Germinal center (tissue), 1 donor: ENCODE measurements at places on chromosomes 6 and 20.
A peak's percentile ranks its signal among the peaks of the same experiment; 100 is the strongest.

DNA sequence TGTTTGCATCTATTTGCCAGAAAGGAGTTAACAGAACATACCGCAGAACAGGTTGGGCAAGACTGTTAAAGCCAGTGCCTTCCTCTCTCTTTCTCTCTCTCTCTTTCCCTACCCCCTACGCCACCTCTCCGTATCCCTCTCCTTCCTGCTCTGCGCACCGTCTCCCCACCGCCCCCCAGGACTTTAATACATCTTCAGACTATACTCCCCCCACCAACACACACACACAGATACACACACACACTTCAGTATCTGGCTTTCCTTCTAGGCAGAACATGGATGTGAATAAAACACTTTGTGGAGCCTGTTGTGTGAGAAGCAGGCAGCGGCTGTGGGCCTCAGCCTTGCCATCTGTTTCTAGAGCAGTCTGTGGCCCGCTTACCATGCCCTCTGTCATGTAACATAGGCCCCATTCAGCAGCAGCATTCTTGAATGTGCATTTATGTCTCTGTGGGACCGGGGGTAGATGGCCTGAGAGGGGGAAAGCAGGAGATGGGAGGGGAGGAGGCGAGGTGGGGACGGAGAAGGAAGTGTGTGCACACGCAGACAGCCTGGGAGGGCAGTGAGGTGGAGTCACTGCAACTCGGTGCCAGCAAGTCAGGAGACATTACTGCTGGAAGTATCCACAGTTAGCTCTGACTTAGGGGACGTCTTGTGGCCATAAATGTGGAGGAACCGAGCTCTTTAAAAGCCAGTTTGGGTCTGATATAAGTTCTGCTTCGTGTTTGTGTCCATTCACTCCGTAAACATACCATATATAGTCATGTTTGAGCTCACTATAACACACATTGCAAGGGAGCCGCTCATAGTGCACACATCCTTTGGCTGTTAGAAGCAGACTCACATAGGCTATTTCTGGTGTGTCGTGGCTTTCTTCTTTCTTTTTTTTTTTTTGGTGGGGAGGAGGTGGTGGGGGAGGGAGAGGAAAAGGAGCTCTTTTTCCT lies 38.4 kb downstream of the RREB1 start:
- DNase-seq = peak; percentile 45

GRCh38 chr20:52131048-52131643 lies 60.4 kb downstream of the ZFP64 start:
- no peak for DNase-seq

DNA sequence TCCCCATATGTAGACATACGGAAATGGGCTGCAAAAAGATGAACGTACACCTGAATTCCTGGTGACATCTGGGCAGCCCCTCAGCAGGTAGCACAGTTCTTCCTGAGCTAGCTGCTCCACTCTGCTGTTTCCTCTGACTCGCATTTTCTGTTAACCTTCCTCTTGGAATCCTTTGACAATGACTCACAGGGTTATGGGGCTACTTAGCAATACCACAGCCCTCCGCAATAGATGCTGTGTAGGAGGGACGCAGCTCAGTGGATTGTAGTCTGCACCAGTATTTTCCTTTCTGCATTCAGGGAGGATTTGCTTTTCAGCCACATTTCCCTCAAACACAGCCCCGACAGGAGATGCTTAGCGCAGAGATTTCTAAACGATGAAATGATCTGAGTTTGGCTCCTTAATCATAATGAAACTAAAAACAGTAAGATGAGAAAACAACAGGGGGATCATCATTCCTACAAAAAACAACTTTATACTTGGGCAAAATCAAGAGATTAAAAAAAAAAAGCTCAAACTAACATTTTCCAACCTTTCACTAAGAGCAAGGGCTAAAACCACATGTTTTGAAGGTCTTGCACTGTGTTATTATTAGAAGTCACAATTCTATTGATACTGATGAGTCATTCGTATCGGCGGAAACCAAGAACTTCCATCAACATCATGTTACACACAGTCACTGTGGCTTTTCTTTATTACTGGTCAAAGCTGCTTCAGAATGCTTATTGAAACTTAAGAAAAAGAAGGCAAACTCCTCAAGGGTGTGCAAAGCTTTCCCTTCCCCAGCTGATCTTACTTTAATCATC lies 12.2 kb downstream of the BACH2 start:
- DNase-seq = no peak

DNA sequence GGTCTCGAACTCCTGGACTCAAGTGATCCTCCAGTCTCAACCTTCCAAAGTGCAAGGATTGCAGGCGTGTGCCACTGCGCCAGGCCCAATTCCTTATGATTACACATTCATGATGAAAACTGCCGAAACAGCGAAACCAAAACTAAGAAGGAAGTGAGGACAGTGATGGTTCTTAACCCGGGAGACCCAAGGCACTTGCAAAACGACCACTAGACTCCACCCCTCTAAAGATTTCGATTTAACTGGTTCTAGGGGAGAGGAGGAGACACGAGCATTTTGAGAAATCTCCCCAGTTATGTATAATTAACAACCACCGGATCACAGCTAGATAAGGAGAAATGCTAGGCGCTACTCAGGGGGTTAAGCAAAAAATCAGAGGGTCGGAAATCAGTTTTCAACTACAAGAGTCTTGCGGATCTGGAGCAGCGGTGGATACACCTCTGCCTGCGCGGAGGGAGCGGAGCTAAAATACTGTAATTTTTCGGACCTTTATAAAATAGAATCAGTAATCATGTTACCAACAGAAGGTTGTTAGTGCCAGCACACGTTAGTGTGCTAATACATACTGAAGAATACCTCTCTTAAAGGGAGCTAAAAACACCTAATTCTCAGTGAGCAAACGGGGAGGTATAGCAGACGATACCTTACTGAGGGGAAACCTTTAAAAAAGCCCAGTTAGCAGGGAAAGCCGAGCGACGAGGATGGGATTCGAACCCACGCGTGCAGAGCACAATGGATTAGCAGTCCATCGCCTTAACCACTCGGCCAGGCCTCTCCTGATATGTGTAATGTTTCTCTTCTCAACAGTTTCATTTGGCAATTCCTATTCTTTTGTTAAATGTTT lies 60.0 kb upstream of the BTN3A2 start:
- peak; percentile 56 for DNase-seq

GRCh38 chr6:89927264-89927663 lies 33.0 kb downstream of the GJA10 start:
- no peak for DNase-seq

DNA sequence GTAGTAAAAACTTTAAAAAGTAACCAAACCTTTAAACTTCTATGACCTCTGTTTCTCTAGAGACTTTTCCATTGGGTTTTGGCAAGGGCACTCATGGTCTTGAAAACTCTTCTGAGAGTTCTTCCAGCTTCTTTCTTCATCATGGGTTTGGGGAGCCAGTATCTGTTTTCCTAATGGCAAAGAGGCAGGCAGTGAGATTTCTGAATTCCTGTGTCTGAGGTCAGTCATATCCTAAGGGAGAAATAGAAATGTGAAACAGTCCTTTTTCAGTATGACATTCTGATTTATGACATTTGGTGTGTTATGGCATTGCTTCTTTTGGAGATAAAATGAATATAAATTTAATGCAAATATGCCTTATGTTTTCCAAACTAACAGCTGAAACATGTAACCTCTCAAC lies 518.5 kb upstream of the MARCKS start:
- no peak for DNase-seq

DNA sequence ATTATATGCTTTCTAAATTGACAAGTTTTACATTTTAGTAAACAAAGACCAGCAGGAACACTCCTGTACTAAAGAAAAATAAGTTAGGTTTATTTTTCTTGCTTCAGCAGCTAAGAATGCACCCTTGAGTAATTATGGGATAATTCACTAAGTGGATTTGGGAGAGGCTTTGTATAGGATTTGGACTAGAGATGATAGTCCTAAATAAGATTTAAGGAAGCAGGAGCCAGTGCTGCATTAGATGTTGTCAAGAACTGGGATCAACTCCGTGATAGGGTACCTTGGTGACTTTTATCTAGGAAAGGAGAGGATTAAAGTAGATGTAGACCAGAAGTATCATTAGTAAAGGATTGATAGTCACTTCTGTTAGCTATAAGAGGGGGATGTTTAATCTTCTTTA lies 4.1 kb upstream of the C6orf141 start:
- no peak for DNase-seq

GRCh38 chr20:22584922-22585785 lies 782 bp upstream of the FOXA2 start:
- DNase-seq = no peak

DNA sequence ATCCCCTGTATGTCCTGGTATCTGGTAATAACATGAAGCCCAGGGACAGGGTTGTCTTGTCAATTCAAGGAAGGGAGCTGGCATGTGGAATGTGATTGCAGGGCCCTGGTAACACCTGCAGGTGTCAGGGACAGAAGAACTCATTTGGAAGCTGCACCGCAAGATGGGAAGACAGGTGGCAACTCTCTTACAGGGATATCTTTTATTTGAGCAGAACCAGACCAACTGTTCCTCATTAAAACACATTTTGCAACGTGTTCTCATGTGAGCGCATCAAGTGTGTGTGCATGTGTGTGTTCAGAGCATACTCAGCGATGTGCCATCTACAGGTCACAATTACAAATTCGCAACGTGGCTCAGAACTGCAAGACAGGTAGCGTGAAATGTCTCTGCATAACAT lies 370.9 kb upstream of the SOX4 start:
- no peak for DNase-seq

DNA sequence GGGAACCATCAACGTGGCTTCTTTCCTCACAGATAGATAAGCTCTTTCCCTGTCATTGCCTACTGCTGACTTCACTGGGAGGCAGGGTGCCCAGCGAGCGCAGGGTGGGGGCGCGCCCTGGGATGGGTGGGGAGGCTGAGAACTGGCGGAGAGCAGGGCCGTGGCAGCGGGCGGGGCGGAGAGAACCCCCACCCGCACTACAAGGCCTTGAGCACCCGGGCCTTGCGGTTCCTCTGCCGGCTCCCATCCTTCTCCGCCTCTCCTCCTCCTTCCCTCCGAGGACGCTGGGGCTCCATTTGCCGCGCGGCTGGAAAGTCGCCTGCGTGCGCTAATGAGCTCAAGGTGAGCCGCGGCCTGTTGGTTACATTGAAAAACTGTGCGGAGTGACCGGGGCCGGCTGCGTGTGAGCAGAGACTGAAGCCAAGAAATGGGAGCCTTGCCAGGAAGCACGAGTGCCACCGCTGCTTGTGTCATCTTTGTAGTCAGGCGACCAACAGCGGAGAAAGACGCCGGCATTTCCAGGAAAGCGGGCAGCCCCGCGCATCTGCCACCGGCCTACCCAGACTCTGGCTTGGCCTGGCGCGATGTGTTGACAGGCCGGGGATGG lies 963.5 kb upstream of the SLC35B3 start:
- no peak for DNase-seq

- no peak for DNase-seq
Observed at GRCh38 chr6:44652547-44652946, 265.0 kb downstream of the CDC5L start.

DNA sequence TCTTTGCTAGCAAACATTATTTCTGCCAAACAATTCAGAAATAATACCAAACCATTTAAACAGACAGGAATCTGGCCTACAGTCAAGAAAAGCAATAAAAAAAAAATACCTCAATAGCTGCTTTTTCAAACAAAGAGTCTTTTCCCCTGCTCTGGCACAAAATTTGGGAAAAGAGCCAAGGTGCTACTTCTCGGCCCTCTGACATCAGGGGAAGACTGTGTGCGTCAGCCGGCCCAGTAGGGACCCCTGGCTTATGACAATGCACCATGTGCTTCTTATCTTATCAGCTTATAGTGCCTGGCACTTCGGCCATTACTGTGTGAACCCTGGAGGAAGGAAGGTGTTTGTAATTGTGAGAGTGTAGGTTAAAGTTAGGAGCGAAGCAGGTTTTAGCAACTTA lies 89.4 kb downstream of the PDE10A start:
- no peak for DNase-seq

GRCh38 chr6:42727087-42727611 lies 4.8 kb upstream of the PRPH2 start:
- DNase-seq = peak; percentile 13

GRCh38 chr6:144469144-144469575 lies 184.0 kb downstream of the UTRN start:
- DNase-seq = no peak

- peak; percentile 47 for DNase-seq
Observed at GRCh38 chr6:122790423-122791309, 1.6 kb downstream of the SMPDL3A start.

DNA sequence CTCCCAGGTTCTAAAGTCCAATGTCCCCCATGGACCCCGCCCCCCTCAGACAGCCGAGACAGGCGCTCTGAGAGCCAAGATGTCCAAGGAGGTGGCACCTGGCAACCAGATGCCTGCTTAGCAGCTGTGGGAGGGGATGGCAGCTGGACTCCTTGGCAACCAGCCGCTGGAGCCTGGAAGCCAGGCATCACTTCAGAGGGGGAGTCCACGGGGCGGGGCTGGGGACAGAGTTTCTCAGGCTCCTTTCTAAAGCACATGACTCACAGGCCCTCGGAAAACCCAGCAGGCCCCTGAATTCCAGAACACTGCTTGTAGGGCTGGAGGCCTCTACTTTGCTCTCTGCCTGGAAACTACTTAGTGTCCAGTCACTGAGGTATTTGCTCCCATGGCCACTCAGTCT lies 51.5 kb downstream of the PREX1 start:
- no peak for DNase-seq

DNA sequence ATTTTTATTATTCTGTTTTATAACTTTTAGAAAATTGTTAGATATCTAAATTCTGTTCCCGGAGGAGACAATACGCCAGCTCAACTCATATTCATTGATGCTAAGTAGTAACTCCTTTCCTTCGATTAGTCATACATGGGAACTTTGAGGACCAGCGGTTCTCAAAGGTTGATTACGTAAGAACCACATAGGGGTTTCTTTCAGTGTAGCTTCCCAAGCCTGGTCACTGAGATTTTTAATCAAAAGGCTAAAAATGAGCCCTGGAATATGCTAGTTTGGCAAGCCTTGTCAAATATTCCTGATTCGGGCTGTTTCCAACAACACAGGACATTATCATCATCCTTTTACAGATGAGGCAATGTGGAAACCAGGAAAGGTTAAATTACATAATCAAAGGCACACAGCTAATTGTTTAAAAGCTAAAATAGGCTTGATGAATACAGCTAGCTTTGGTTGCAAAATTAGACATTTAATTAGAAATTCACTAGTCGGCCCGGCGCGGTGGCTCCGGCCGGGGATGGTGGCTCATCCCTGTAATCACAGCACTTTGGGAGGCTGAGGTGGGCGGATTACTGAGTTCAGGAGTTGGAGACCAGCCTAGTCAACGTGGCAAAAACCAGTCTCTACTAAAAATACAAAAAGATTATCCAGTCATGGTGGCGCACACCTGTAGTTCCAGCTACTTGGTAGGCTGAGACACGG lies 14.6 kb upstream of the MEI4 start:
- no peak for DNase-seq

- peak; percentile 45 for DNase-seq
Observed at GRCh38 chr20:38880952-38881735, 45.1 kb upstream of the FAM83D start.
